ENCODE measurements at places on chromosomes 13 and 19. TPM values are rescaled to one million over a fixed set of nuclear protein-coding genes. Genes with fewer than 3 reads are reported as not detected.

Gene CEACAM8
- not detected for total RNA-seq

Gene ZNF439
- 4.5 TPM for total RNA-seq

Gene INSL3
- total RNA-seq, result not detected

Gene IGFL2
- not detected for total RNA-seq

Gene CEACAM21
- total RNA-seq, result 0.73 TPM

Gene ALG11
- total RNA-seq, result 23.4 TPM

Gene CNFN
- total RNA-seq, result not detected

Gene FAM32A
- total RNA-seq, result 109 TPM

Gene ZNF724
- total RNA-seq, result 8.2 TPM

Gene SYNE4
- total RNA-seq, result under 0.01 TPM

Gene PARP4
- 63.0 TPM for total RNA-seq

Gene ZNF581
- total RNA-seq, result 18.0 TPM

Gene CACNG7
- total RNA-seq, result 0.04 TPM

Gene PRR20A
- total RNA-seq, result not detected

Gene NFIX
- 23.3 TPM for total RNA-seq

Gene IRS2
- 1.0 TPM for total RNA-seq

Gene FFAR3
- not detected for total RNA-seq

Gene CYP4F2
- total RNA-seq, result not detected

Gene FARP1
- 16.3 TPM for total RNA-seq

Gene CGB8
- not detected for total RNA-seq

Gene ENOX1
- 0.95 TPM for total RNA-seq

Gene ZNF699
- 6.0 TPM for total RNA-seq

Gene ZNF665
- total RNA-seq, result 2.4 TPM

Gene CASP14
- not detected for total RNA-seq

Gene MZF1
- 9.0 TPM for total RNA-seq

Gene ING1
- total RNA-seq, result 17.5 TPM

Gene MRPS31
- 16.5 TPM for total RNA-seq

Gene NCR1
- not detected for total RNA-seq

Gene TNFAIP8L1
- total RNA-seq, result 30.5 TPM

Gene TNNT1
- 2.0 TPM for total RNA-seq

Gene CDC16
- total RNA-seq, result 40.7 TPM

Gene ZNF433
- total RNA-seq, result 2.4 TPM

Gene CPT1C
- total RNA-seq, result 20.0 TPM

Gene C13orf42
- total RNA-seq, result not detected

Gene NTF4
- total RNA-seq, result not detected

Gene IGFL1
- not detected for total RNA-seq

Gene LYL1
- 45.2 TPM for total RNA-seq

Gene KLK5
- total RNA-seq, result not detected

Gene GRK1
- not detected for total RNA-seq

Gene CGB2
- total RNA-seq, result not detected

Gene OR7A5
- total RNA-seq, result not detected

Gene COX6B2
- total RNA-seq, result not detected

Gene NMRK2
- total RNA-seq, result not detected

Gene GDF15
- total RNA-seq, result 102 TPM

Gene GAS6
- 127 TPM for total RNA-seq

Gene KISS1R
- not detected for total RNA-seq

Gene LCP1
- 0.13 TPM for total RNA-seq

Gene ZNF100
- 6.5 TPM for total RNA-seq

Gene ZNF492
- 0.07 TPM for total RNA-seq

Gene GNA15
- 0.07 TPM for total RNA-seq

Gene ZNF546
- 6.5 TPM for total RNA-seq

Gene ZNF578
- 2.2 TPM for total RNA-seq
